Daoy (cell line): ENCODE measurements at places on chromosomes 16 and 17. TPM values are rescaled to one million over a fixed set of nuclear protein-coding genes. Genes with fewer than 3 reads are reported as not detected.
A peak's percentile ranks its signal among the peaks of the same experiment; 100 is the strongest.

- DNase-seq, result peak; percentile 44
Observed at GRCh38 chr17:72788950-72789585, 303.4 kb downstream of the SLC39A11 start.

- DNase-seq, result peak; percentile 40
Observed at GRCh38 chr17:42675965-42676423, 800 bp downstream of the PLEKHH3 start.

DNA sequence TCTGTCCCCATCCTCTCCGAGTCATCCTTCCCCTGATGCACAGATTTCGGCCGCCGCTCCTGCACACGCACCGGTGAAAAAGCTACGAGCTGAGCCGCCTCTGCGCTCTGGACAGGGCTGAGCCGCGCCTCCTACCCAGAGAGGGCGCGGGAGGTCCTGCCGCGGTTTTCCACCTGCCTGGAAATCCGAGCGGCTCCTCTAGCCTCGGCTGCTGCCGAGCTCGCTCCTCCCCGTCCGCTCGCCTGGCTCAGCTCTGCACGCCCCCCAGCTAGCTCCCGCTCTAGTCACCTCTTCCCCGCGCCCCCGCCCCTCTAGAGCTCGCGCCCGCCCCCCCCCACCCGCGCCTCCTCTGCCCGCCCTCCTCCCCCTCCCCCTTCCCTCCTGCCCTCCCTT is 198 bp upstream of the SHISA9 start:
- peak; percentile 19 for DNase-seq

DNA sequence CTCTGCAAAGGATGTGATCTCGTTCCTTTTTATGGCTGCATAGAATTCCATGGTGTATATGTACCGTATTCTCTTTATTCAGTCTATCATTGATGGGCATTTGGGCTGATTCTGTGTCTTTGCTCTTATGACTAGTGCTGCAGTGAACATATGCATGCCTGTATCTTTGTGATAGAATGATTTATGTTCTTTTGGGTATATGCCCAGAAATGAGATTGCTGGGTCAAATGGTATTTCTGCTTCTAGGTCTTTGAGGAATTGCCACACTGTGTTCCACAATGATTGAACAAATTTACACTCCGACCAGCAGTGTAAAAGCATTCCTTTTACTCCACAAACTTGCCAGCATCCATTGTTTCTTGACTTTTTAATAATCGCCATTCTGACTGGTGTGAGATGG is 60.2 kb upstream of the ADORA2B start:
- no peak for DNase-seq

DNA sequence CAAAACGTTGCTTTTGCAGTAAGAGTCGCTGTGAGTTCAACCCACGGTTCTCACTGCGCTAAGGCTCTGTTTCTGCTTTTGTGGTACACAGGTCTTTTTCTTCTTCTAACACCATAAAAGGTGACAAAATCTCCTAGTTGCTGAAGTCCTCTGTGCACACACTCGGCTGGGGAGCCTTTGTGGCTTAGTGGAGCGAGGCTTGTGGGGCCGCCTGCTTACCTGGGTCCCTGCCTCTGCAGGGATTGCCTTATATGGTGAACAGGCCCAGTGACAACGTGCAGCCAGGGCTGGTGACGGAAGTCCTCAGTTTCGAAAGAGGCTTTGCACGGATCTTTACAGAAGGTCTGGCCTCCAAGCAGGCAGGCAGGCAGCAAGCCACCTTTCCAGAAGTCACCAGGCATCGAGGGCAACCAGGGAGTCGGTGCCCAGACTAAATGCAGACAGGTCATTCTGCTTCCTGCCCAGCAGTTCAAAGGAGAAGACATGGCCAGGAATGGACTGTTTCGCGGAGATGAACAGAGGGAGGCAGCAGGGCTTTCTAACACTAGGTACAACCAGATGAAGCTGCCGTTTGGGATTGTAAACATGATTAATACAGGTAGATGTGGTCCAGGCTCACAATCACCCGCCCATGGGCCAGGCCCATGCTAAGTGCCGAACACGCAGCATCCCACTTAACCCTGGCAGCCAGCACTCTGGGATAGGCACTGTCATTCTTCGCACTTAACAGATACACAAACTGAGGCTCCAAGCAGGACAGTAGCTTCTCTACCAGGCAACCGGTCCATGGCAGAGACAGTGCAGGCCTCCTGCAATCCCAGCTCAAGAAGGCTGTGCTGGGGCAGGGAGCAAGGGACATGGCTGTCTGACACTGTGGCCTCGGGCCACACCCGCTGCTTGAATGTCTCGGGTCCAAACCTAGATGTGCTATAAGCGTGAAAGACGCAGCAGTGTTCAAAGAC is 10.7 kb upstream of the MEAK7 start:
- no peak for DNase-seq

DNA sequence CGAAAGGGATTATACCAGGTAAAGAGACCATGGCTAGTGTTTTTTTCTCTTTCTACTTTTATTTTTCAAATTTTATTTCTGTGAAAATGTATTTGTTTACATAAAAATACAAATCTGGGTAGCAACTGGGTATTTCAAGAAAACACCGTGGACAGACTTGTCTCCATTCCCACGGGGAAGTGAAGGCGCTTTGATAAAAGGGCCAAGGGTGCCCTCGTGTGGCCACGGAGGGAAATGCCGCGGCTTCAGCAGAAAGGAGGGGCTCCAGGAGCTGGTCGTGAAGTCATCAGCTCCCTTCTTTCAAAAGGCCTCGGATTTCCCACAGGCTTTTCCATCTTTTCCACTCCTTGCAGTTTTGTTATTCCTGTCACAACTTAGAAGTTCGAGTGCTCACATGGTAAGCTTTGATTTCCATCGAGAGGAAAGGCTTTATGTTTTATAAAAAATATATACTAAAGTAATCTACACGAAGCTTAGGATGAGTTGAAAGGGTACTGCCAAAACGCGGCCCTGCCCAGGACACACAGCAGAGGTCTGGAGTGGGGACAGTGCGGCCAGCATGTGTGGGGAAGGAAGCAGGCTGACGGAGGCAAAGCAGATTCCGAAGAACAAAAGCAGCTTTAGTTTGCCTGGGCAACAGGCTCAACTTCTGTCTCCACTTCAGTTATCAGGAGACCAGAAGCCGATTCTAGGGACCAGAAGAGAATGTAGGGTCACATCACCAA is 15.3 kb upstream of the MNT start:
- DNase-seq, result peak; percentile 87

GRCh38 chr17:54738496-54738895 is 162.2 kb upstream of the TOM1L1 start:
- no peak for DNase-seq

- DNase-seq, result no peak
Observed at GRCh38 chr17:49414271-49414621, 436 bp downstream of the PHB1 start.

DNA sequence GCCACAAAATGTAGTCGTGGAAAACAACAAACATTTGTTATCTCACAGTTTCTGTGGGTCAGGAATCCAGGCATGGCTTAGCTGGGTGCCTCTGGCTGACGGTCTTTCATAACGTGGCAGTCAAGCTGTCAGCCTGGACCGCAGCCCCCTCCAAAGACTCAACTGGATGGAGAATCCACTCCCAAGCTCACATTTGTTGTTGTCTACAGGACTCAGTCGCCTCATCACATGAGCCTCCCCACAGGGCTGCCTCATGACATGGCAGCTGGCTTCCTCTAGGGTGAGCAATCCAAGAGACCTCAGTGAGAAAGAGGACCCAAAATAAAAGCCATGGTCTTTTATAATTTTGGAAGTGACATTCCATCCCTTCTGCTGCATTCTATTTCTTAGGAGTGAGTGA is 34.7 kb upstream of the AKAP1 start:
- DNase-seq, result no peak

DNA sequence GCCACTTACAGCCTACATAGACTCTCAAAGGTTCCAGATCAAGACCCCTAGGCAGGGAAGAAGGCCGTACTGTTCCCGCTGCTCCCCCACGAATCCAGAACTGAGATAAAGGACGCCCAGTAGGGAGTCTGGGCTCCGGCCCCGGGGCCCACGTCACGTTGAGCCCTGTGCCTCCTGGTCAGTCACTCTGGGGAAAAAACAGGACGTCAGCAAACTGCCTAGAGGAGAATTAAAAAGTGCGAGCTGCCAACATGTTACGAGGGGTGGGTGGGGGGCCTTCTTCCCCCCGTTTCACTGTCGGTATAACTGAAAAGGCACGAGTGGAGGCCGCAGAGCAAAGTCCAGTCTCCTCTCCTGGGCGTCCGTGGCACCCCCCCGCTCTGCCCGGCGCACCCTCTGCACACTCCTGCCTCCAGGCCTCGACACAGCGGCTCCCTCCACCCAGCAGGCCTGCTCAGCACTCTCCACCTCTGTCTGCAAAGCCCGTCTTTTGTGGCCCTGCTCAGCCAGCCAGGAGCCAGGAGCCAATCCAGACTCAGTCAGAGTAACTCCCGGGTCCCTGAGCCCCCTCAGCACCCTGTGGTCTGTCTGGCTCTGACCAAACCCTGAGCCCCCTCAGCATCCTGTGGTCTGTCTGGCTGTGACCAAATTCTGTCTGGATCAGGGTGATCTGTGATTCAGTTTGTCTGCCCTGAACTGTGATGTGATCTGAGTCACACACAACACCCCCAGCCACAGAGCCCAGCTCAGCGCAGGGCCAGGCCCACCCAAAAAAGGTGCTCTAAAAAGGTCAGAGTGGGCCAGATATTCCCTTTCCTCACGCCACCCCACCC is 6.2 kb downstream of the ITGAE start:
- DNase-seq, result peak; percentile 88

GRCh38 chr17:52606590-52606989 is 448.1 kb upstream of the CA10 start:
- DNase-seq, result no peak

DNA sequence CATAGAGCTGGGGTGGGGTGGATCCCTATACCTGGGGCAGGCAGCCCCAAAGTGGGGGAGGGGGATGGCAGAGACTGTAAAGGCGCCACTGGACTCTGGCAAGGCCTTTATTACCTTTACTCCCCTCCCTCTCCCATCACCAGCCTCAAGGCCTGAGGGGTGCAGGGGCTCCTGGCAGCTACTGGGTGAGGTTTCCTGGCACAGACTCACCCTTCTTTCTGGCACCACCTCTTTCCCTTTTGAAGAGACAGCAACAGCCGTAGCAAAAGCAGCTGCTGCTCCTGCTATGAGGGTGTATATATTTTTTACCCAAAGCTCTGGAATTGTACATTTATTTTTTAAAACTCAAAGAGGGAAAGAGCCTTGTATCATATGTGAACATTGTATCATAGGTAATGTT is 17.6 kb downstream of the RAPGEFL1 start:
- no peak for DNase-seq

- no peak for DNase-seq
Observed at GRCh38 chr16:51180719-51181502, 29.8 kb upstream of the SALL1 start.

DNA sequence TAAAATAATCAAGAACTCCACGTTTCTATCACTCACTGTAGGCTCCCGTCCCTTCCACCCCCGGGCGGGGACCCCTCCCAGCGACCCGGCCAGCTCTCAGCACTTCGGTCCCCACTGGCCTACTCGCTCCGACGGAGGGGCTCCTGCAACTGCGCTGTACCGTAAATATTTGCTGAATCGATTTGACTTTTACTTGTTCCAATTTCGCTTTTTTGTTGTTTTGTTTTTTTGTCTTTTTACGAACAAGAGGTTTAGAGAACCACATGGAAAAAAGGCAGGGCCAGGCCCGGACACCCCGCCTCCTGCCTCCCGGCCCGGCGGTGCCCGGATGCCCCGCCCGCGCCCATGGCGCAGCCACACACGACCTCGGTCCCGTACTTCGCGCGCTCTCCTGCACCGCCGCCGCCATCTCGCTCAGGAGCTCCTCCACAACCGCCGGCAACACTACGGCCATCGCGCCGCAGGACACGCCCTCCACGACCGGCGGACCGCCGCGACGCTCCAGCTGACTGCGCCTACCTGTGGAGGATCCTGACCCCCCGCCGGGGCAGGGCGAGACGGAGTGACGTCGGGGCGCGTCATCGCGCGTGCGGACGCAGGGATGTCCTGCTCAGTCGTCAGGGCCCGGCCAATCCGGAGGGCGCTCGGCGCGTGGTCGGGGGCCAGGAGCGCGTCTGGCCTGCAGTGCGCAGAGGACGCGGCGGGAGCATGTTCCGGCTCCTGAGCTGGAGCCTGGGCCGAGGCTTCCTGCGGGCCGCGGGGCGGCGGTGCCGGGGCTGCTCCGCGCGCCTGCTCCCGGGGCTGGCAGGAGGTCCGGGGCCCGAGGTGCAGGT is at the start of the genes TTC19 and ZSWIM7:
Gene TTC19, plus strand, starts transcription at position 684 of the 833 bp plus-strand sequence. Its CDS starts 25 bp downstream, at position 709.
Gene ZSWIM7, minus strand, starts transcription at position 564 of the 833 bp plus-strand sequence. Its CDS starts 110 bp downstream, at position 454.
- peak; percentile 98 for DNase-seq

GRCh38 chr16:4847774-4848587 is 700 bp downstream of the UBN1 start:
- peak; percentile 61 for DNase-seq

- DNase-seq, result no peak
Observed at GRCh38 chr16:67235816-67236562, 9.1 kb downstream of the TMEM208 start.

GRCh38 chr16:86209202-86209601 is 301.1 kb upstream of the FOXF1 start:
- DNase-seq, result no peak

DNA sequence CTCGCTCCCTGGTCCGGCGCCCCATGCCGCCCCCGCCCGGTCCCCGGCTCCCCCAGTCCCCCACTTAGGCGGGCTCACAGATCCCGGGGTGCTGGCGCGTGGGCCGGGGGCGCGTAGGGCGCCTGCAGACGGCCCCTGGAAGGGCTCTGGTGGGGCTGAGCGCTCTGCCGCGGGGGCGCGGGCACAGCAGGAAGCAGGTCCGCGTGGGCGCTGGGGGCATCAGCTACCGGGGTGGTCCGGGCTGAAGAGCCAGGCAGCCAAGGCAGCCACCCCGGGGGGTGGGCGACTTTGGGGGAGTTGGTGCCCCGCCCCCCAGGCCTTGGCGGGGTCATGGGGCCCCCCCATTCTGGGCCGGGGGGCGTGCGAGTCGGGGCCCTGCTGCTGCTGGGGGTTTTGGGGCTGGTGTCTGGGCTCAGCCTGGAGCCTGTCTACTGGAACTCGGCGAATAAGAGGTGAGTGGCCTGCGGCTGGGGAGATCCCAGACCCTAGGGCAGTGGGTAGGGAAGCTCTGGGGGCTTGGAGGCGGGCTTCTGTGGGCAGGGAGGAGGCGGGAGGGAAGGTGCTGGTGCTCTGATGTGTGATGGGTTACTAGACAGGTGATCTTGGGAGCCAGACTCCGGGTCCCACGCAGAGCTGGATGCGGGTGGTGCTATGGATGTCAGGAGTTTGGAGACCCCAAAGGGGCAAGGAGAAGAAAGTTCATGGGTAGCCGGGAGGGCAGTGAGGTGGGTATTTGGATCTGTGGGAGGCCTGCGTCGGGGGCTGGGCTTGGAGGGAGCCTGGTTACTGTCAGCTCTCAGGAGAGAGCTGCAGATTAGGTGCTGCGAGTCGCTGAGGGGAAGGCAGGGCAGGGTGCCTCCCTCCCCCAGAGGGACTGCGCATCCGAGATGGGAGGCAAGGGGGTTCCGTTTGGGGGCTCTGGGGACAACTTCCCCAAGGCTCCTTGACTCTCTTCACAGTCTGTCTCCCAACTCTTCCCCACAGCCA is 560 bp downstream of the EFNB3 start:
- DNase-seq, result no peak

- no peak for DNase-seq
Observed at GRCh38 chr17:1294157-1294717, 14.8 kb downstream of the TRARG1 start.

DPEP2 gene
- total RNA-seq, result not detected in 2 replicates

SAMD14 gene
- 1.7 and 2.6 TPM in 2 replicates for total RNA-seq

GGT6 gene
- total RNA-seq, result not detected in 2 replicates

SLC52A1 gene
- total RNA-seq, result not detected in 2 replicates

HSD17B2 gene
- total RNA-seq, result 0.45 and 0.69 TPM in 2 replicates

KRTAP1-5 gene
- not detected in 2 replicates for total RNA-seq

TMEM88 gene
- 0.46 TPM in 1 of 2 replicates, not detected in the other for total RNA-seq

MFSD6L gene
- total RNA-seq, result not detected in 2 replicates

KRT17 gene
- 276 and 317 TPM in 2 replicates for total RNA-seq
